BJ (cell line): ENCODE measurements at places on chromosomes 13 and 19. TPM values are rescaled to one million over a fixed set of nuclear protein-coding genes. Genes with fewer than 3 reads are reported as not detected.

The PRRG2 gene
- polyA plus RNA-seq = 0.12 and 0.13 TPM in 2 replicates

DNA sequence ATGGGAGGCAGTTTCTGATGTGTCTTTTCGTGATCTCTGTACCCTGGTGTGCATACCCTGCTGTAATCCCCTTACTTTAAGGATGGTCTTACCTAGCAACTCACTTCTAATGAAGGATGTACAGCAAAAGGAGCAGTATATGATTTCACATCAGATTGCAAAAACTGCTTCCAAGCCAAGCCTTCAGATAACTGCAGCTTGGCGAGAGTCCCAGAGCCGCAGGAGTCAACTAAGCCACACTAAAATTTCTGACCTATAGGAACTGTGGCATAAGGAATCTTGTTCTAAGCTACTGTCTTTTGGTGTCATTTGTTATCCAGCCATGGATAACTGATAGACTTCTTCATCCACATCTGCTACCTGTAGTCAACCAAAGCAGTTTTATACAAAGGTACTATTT is 496.7 kb downstream of the GPC6 start:
- no peak for DNase-seq

The CEACAM7 gene
- not detected in 2 replicates for polyA plus RNA-seq

DNA sequence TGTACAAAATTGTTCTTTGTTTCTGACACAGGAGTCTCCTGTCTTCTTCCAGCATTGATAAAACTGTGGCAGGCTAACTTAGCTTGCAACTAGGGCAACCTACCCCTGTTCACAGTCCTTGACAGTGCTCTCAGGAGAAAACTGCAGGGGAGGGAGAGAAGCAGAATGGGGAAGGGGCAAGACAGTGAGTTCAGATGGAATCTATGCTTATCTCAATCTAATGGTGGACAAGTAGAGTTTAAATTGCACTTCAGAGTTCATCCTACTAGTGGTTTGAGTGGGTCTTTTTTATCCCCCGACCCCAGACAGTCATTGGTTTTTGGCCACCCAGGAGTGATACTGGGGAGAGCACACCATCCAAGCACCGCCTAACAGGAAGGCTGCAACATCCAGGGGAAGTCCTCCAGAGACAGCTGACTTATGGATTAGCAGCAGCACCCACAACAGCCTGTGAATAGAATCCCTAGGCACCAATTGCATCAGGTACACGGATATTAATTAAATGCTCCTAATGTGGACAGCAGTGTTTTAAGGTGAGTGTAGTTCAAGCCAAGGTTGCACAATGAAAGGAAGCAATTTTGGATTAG is 236.6 kb downstream of the NHLRC3 start:
- no peak for DNase-seq

DNA sequence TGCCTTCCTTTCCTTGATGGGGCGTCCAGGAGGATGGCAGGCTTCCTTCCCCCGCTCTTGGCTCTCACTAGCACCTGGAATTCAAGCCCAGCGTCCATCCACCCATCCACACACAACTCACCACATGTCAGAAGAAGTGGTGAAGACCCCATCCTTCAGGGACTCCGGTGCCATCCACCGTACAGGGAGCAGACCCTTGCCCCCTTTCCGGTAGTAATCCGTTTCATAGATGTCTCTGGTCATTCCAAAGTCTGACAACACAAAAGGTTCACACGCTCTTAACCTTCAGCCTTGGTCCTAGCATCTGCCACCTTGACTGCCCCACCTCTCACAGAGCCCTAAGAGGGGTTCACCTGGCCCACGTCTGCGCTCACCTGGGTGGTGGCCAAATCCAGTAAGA is 51.0 kb downstream of the ZNF557 start:
- no peak for DNase-seq

GRCh38 chr13:96218475-96218874 is 128.6 kb downstream of the HS6ST3 start:
- no peak for DNase-seq

DNA sequence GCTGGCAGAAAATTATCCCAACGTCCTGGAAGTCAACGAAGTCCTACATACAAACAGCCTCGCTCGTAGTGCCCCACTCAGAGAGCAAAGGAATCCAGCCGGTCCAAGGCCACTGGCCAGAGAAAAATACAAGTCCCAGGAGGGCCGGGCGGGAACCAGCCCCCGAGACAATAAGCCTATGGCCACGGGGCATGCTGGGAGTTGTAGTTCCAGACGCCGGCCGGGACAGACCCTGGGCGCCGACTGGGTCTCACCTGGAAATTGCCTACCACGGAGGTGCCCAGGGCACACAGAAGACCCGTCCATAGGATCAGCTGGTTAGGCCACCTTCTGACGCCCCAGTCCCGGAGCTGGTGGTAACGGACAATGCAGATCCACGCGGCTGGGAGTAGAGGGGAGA is 5.4 kb downstream of the TMEM150B start:
- no peak for DNase-seq

GRCh38 chr19:30545752-30546151 is 173.6 kb downstream of the ZNF536 start:
- DNase-seq = no peak
